Stimulated activated CD8-positive, alpha-beta memory T cell treated with anti-CD3 and anti-CD28 coated beads, Interleukin-4, amount 100 ng/mL, for 1 hour (primary cell): ENCODE measurements at places on chromosomes 4 and X.

GRCh38 chr4:93842601-93843252 lies 14.2 kb downstream of the ATOH1 start:
- no peak for DNase-seq

- no peak for DNase-seq
Measured at GRCh38 chr4:112003231-112003907, 141.9 kb upstream of the FAM241A start.

- DNase-seq = no peak
Measured at GRCh38 chrX:48468247-48468671, 1.8 kb downstream of the SLC38A5 start.

DNA sequence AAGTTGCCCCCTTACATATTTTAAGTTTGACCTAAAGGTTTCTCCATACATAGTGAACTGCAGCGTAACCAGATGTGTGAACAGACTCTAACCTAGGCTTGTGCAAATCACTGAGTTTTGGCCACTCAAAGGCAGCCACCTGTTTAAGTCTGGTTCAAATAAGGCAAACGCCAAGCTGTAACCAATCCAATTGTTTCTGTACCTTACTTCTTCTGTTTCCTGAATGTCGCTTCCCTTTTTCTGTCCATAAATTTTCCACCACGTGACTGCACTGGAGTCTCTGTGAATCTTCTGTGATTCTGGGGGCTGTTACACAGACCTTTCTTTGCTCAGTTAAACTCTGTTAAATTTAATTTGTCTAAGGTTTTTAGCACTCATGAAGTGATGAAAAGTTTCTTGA lies 618.8 kb downstream of the GLUD2 start:
- no peak for DNase-seq

DNA sequence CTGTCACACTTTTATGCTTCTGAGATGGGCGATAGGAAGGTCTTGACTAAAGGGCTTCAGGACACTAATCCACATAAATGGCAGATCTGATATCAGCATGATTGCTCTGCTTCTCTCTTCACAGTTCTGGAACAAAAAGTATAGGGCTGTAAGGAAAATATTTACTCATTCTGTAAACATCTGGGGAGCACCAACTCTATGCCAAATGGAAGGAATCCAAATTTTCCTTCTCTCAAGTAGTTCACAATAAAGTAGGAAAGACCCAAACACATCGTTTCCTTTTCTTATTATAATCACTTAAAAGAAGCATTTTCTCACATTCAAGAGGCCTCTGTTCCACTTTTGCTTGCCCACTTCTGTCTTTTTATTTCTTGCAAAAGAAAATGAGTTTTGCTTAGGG lies 45.9 kb upstream of the F9 start:
- DNase-seq = no peak

- DNase-seq = no peak
Measured at GRCh38 chr4:133943081-133943480, 258.5 kb downstream of the PABPC4L start.

- no peak for DNase-seq
Measured at GRCh38 chr4:40662962-40663604, 33.4 kb upstream of the RBM47 start.

DNA sequence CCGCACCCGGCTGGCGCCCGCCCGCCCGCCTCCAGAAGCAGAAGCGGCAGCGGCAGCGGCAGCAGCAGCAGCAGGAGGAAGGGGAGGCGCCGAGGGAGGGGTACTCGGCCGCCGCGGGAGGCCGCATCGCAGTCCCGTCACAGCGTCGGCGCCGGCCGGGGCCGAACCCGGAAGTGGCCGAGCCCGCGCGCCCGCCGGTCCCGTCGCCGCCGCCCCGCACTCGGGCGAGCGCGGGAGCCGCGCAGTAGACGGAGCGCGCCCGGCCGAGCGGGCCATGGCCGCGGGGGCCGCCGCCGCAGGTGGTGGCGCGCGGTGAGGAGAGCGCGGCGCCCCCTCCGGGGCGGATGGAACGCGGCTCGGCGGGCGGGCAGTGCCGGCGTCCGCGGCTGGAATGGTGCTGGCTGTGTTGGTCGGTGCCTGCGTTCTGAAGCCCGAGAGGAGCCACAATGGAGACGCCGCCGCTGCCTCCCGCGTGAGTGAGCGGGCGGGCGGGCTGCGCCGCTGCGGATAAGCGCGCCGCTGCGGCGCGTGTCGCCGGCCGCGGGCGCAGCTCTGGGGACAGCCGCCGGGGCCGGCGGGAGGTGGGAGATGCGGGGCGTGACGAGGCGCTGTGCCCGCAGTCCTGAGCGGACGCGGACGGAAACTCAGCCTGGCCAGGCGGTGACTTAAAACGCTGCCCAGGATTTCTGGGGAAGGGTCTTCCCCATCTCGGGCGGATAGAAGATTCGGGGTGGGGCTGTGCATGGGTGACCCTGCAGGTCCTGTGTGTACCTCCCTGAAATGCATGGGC lies at the start of gene KLHL2:
Gene KLHL2 (plus strand): TSS at position 131 of the 790 bp plus-strand sequence. CDS start 316 bp downstream, at position 447.
- DNase-seq = peak; percentile 20

GRCh38 chr4:74158466-74159142 lies 686 bp downstream of the MTHFD2L start:
- no peak for DNase-seq
